ENCODE measurements at places on chromosomes 11 and 22.

GRCh38 chr11:72724021-72724551 is 28.1 kb downstream of the ARAP1 start:
- DNase-seq, result no peak

DNA sequence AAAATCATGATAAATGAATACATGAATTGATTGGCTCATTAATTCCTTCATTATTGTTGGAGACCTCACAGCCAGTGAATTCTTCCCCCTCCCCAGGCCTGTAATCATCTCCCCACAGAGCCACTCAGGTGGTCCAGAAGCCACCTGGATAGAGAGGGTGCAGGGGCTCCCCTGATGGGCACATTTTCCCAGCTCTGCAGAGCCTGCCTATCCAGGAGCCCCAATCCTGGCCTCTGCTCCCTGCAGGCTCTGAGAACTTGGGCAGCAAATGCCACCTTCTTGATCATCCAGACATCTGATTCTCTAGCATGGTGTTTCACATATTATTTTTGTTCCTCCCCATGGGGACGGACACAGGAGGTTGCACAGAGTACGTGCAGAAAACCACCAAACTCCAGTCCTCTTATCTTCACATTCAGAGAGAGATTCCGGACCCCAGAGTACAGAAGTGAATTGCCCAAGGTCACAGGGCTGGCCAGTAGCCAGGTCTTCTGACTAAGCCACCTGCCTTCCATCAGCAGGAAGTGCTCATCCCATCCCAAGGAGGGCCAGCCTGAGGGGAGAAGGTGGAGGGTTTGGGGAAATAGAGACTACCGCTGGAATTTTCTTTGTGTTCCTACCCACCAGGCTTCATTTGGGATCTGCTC is 348.0 kb downstream of the BUD13 start:
- no peak for DNase-seq

- DNase-seq, result no peak
These were observed 6.5 kb downstream of the PANX2 start for GRCh38 chr22:50176850-50177536.

DNA sequence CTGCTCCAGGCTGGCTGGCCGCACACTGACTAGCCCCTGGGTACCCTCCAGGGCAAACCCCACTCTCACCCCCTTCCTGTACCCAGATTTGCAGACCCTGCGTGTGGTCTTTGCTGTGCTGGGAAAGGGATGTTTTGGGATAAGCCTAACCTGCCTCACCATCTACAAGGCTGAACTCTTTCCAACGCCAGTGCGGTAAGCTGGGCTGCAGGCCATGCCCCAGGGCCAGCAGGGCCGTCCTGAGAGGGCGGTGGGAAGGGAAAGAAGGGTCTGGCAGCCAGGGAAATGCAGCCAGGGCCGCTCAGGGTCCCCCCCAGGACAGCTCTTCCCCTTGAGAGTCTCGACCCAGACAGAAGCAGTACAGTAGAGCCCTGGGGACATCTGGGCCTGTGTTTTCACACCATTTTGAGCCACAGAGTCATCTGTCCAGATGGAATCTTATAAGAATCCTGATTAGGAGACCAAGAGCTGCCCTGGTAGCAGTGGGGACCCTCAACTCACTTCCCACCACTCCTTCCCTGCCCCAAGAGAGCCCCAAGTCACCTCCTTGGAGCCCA is 22.4 kb upstream of the SLC22A12 start:
- DNase-seq, result no peak

GRCh38 chr11:77468527-77468926 is 5.4 kb downstream of the PAK1 start:
- DNase-seq, result no peak

GRCh38 chr11:66864172-66864901 is 7.5 kb downstream of the LRFN4 start:
- no peak for DNase-seq

GRCh38 chr11:4065086-4065485 is 29.5 kb upstream of the RRM1 start:
- DNase-seq, result no peak

- DNase-seq, result no peak
These were observed 38.6 kb downstream of the GGTLC2 start for GRCh38 chr22:22682807-22683667.

DNA sequence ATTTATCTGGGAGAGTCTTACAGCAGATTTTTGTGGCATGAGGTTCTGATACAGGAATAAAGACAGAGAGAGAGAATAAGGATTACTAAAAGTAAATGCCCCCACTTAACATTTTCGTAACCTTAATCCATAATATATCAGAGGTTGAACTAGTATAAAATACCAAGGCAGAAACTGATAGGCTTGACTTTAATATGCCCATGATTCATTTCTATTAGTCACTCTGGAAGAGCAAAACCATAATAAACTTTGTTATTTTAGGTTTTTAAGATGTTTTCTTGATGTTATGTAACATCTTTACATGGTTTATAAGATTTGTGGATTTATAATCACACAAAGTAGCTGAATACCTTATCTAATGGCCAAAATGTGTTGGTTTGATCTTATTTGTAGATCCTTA is 19.1 kb downstream of the GUCY1A2 start:
- DNase-seq, result no peak

- DNase-seq, result no peak
These were observed 19.9 kb downstream of the MMP10 start for GRCh38 chr11:102760344-102761035.

GRCh38 chr11:22082788-22083187 is 110.1 kb upstream of the ANO5 start:
- no peak for DNase-seq

GRCh38 chr11:69948256-69949141 is 129.3 kb upstream of the FGF3 start:
- DNase-seq, result no peak

- no peak for DNase-seq
These were observed 33.7 kb upstream of the CD5 start for GRCh38 chr11:61068581-61068980.

DNA sequence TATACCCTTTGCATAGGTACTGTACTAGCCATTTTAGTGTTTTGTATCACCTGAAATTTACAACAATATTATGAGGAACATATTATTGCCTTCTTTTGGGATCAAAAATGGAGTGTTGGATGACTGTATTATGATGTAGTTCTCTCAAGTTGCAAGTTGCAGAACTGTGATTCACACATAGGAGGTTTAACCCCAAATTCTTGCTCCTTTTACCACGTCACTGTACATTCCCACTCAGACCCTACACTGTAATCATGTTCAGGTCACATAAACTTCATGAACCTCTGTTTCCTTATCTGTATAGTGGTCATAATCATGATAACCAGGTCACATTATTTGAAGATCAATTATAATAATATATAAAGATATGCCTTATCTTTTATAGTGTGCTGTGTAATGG is 925.1 kb upstream of the TENM4 start:
- no peak for DNase-seq

DNA sequence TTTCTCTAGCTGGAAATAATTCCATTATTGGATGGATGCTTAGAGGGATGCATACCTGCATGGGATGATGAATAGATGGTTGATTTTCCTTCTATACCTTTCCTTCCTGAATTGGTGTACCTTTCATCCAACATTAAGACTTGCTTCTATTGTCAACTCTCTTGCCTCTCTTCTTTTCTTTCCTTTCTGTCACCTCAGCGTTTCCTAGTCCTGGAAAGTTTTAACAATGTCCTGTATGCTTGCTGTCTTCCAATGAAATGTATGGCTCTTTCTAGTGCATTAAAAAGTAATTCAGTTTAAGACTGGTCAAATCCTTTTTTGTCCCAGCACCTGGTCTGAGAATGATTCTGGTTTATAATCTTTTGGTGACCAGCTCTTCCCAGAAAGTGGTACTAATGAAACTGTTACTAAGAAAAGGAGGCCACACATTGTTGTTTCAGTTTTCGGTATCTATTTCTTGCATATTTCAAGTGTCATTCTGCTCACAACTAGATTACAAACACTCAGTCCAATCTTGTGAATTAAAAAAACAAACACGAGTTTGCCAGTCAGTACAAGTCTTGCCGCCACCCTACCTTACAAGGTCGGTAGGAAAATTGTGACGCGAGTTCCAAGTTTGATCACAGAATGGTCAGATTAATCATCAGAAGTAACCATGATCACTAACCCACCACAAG is 8.0 kb downstream of the POU2AF1 start:
- DNase-seq, result no peak

GRCh38 chr11:132072044-132072857 is 701.8 kb downstream of the NTM start:
- DNase-seq, result no peak

DNA sequence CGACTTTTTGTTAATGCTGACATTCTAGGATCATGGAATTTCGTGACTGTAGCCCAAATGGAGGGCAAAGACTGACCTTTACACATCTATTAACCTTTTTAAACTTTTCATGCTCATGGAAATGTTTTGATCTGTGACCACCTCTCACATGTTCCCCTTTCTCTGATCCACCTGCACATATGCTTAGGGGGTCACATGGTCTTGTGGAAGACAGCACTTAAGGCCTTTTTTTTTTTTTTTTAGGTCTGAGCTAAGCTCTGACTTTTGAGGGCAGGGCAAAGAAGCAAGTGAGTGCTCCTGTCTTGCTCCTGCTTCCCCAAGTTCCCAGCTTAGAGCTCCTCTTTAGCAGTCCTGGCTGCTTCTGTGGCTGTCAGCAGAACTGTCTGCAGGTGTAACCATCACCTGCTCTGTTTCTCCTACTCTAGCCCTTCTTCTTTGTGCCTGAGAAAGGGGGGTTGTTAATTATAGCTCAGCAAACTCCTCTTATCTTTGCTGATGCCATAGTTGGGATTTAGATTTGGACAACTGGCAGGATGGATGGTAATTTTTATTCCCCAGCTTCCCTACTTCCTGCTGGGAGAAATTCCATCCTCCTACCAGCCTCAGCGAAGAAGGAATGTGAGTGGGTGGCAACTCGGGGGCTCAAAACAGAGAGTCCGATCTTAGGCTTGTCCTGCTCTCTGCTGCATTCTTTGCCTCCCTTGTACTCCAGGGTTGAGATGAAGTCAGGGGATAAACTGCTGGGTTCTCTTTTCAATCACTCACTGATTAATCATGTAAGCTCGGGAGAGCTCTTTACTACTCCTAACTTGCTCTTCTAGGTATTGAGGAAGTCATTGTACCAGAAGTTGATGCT is 64.4 kb downstream of the GRAMD1B start:
- DNase-seq, result no peak

DNA sequence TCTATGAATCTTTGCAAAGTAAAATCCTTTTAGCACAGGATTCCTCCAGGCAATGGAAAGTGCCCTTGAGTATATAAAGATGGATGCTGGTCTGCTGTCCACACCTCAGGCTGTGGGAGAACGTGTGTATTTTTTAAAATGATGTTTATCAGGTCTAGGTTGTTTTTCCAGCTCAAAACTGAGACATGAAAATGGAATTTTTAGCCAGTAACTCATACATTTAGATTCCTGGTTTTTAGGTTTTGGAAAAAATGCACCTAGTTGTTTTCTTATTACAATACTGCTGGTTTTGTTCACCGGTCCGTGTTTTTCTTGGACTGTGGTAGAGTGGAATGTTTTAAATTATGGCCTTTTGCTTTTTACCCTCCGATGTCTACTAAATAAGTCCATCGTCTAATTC is 554.7 kb downstream of the SOX6 start:
- DNase-seq, result no peak

- no peak for DNase-seq
These were observed 41.0 kb downstream of the TMPRSS5 start for GRCh38 chr11:113664981-113665710.

GRCh38 chr11:45568049-45568448 is 97.4 kb downstream of the CHST1 start:
- no peak for DNase-seq

- peak; percentile 14 for DNase-seq
These were observed 72.0 kb downstream of the SLC5A12 start for GRCh38 chr11:26649884-26650283.

- no peak for DNase-seq
These were observed 1.6 kb downstream of the FGF19 start for GRCh38 chr11:69702239-69702691.

DNA sequence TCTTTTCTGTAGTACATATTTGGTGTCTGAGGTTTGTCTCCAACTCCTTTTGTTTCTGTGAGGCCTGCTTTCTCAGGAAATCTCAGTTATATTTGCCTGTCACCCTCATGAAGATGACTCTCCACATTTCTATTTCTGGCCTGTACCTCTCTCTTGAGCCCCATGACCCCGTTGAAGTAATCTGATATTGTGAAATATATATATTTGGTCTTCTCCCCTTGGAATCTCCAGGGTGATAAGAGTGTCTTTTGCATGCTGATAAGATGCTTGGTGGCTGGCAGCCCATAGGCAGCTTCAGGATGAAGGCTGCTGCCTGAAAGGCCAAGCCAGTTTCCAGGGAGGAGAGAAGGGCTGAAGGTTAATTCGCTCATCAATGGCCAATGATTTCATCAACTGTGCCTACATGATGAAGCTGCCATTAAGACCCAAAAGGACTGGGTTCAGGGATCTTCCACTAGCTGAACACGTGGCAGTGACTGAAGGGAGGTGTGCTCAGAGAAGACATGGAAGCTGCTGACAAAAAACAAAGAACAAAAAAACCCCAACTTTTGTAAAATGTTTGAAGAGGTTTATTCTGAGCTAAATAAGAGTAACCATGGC is 67.4 kb downstream of the MICAL2 start:
- DNase-seq, result no peak

DNA sequence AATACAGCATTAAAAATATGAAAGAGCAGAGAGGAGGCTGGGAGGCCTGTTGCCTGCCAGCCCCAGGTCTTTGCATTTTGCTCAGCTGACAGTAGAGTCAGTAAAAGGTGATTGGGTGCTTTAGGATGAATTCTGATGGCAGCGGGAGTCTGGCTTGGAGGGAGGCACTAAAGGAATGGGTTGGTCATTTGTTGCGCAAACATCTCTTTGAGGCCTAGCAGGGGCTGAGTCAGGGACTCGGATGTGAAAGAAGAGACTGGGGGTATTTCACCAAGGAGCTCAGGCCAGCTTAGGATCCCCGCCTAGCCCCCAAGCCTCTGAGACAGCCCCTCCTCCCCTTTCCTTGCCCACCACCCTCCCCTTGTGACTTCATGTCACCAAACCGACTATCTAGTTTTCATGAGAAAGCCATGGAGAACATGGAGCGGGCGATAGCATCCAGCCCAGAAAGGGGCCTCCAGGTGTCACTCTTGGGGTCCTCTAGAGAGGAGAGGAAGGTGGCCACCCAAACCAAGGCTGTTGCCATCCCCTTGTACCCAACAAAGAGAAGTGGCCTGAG is 9.7 kb downstream of the DGKZ start:
- peak; percentile 76 for DNase-seq
